ENCODE measurements at places on chromosomes 1 and 21.

DNA sequence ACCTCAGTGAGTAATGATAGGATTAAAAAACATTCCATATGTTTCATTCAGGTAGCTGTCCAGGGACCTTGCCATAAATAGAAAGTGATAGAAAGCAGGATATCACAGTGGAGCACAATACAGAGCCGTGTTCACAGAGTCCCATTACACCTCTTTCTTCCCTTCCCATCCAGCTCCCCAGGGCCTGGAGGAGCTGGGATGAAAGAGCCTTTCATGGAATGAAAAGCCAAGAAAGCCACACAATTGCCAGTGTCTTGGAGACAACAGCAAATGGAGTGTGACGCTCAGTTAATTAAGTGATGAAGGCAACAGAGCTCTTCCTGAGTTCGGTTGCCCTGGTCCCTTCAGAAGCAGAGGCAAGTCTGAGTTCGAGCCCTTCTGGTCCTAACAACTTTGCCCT lies 387.3 kb upstream of the PLXNA2 start:
- no peak for DNase-seq

DNA sequence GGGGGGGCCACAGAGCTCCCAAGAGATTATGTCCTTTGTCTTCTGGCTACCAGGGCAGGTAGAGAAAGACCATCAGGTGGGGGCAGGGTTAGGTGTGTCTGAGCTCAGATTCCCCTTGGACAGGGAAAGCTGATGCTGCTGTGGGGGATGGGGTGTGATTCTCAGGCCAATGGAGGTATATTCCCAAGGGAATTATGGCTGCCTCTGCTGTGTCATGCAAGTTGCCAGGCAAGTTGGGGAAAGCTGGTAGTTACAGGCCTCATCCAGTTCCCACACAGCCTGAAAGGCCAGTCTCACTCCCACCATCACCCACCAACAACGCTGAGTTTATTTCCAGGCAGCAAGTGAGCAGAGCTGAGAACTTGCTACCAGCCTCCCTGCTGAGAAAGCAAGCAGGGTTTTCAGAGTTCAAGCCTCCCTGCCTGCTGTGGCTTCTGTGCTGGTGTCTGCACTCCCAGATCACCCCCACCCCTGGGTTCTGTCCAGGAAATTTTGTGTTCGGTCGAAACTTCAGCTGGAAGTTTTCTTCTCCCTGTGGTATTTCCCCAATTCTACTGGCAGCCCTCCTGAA lies 21.3 kb downstream of the IFI16 start:
- DNase-seq, result no peak

- no peak for DNase-seq
These were observed 101.3 kb downstream of the PRRX1 start for GRCh38 chr1:170765279-170765678.

DNA sequence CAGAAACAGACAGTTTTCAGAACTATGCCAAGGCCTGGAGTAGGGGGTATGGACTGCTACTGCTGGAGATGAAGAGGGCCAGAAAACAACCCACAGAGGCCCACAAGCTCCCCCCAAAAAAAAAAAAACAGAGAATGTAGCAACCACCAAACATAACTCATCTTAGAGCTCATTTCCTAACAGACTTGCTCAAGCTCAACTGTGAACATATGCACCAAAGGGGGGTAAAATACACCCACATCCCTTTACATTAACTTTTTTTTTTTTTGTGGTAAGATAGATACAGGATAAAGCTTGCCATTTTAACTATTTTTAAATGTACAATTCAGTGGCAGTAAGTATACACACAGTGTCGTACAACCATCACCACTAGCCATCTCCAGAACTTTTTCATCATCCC lies 36.0 kb downstream of the SEC16B start:
- DNase-seq, result no peak

- no peak for DNase-seq
These were observed 447.1 kb downstream of the PTPRU start for GRCh38 chr1:29683472-29683871.

DNA sequence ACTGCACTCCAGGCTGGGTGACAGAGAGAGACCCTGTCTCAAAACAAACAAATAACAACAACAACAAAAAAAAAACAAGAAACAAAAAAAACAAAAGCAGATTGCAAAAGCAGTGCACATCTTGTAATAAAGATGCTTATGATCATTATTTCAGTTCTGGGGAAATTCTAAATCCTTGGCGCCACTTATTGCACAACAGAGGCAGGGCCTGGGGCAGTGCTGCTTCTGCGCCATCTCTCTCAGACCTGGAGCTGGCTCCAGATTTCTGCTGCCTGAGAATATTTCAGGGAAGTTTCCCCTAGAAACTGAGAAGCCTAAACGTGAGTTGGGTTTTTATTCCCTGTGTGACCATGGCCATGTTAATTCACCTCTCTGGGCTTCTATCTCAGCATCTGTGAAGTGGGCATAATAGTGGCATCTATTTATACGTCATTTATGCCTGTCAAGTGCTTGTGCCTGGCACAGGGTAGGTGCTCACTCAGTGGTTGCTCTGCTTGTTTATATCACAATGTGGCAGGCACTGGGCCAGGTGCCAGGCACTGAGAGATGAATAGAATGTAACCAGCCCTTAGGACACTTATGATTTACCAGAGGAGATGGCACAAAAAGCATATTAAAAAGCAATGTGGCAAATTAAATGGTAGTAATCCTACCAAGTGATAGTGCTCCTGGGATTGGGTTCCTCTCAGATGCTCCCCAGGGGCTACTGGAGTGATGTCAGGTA lies 67.9 kb downstream of the MDM4 start:
- DNase-seq, result peak; percentile 61

DNA sequence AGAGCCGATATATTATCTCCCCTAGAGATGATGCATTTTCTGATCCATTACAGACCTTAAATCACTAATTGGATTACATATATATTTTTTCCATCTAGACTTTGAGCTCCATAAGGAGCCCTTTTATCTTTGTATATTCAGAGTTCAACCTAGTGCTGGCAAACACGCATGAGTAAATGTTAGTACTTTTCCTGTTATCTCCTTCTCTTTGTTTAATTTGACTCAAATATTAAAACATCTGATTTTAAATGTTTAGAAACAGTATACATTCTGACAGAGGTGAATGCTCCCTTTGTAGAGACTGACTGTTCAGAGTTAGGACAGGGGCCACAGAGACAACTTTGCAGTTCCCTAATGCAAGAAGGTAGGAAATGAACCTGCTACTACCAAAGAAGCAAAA lies 37.1 kb downstream of the EIF2B3 start:
- no peak for DNase-seq

DNA sequence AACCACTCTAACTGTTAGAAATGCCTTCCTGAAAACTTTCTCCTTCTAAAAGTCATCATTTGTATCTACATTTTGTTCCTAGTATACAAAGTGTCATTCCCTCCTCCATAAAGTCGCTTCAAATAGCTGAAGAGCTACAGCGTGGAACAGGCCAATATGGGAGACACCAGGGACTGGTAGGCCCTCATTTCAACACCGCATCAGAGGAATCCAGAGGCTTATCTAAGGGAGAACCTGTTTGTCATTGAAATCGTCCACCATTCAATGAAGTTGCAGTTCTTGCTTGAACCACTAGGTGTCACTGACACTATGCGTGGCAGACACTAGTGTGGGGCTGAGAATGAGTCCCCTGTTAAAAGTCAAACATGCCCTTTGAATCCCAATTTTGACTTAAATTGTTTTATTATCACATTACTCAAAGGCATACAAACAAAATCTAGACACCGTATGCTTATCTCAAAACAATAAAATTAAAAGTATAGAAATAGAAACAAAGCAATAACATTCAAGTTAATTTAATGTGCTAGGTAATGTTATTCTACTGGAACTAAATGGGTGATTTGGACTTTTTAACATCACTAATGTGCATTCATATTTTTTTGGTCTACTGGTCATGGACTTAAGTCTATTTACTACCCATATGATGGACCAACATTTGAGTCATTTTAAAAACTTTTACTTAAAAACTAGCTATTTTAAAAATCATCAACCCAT lies 182.3 kb downstream of the FCRL5 start:
- no peak for DNase-seq

GRCh38 chr1:75733661-75734060 lies 9.2 kb downstream of the ACADM start:
- DNase-seq, result no peak

DNA sequence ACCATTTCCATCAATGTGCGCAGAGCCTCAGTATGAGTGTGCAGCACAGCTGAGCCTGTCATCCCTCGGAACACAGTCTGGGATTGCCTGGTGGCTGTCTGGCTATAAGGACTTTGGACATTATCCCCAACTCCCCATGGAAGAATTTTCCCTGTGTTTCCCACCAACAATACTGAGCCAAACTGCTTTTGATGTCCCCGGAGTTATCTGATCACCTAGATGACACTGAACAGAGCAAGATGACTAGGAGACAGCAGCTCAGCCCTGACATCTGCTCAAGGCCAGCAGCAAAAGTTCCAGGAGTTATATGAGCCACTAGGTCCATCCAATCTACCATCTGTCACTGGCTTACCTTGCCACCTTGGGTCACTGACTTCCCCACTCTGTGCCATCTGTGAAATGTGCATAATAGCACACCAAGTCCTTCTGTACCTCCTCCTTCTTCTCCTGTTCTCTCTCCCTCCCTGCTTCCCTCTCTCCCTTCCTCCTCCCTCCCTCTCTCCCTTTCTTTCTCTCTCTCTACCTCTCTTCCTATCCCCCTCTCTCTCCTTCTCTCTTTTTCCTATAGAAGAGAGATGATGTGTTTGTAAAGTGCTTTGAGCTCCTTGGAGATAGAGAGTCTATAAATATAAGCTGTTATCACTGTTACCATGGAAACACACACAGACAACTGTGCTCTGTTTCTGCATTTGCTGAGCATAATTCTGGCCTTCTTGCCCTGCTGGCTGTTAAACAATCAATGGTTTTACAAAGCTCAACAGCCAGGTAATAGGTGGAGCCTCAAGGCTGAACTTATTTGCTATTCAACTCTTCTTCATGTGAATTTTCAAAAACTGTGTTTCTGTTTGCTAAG lies 19.7 kb upstream of the ATP1B1 start:
- DNase-seq, result no peak

GRCh38 chr1:37606481-37607263 lies 10.9 kb upstream of the GNL2 start:
- no peak for DNase-seq

DNA sequence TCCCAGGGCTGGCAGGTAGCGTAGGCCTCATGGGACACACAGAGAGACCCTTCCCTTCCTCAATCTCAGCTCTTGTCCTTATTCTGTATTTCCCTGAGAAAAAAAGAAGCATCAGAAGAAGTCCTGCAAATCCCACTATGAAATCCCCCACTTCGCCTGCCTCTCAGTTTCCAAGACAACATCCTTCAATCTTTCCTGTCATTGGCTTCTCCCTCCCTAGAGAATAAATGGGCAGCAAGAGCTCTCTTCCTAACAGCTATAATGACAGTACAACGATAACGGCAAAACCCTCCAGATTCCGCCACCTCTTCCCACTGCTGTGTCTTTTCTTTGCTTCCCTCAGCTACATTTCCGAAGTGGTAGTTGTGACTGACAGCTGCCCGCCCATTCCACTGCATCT lies 41.6 kb upstream of the NTPCR start:
- DNase-seq, result no peak

- DNase-seq, result no peak
These were observed 3.2 kb downstream of the FCRL2 start for GRCh38 chr1:157773493-157774350.

DNA sequence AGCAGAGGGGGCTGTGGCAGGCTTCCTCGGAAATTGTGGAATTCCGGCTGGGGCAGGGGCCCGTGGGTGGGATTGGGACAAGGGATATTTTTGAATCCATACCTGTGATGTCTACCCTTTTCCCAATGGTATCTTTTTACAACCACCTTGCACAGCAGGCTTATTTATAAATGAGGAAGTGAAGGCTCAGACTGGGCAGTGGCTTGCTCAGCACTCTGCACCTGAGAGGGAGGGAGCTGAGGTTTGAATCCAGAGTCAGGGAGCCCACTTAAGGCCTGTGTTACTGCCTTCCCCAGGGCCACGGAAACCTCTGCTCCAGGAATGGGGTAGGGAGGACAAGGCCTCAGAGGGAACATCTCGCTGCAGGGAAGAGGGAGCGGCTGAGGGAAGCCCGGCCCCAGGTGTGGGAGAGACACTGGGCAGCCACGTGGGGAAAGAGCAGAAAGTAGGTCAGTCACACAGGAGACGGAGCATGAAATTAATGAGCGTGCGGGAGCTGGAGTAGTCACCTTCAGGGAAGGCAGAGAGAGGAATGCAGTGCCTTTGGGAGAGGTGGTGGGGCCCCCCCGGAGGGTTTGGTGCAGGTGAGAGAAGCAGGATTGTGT lies 35.4 kb upstream of the SCMH1 start:
- DNase-seq, result no peak

- DNase-seq, result no peak
These were observed 28.8 kb upstream of the SLC26A9 start for GRCh38 chr1:205972081-205972480.

- no peak for DNase-seq
These were observed 9.3 kb downstream of the SLAMF7 start for GRCh38 chr1:160748181-160748877.

- no peak for DNase-seq
These were observed 2.5 kb downstream of the UBASH3A start for GRCh38 chr21:42406201-42406621.

DNA sequence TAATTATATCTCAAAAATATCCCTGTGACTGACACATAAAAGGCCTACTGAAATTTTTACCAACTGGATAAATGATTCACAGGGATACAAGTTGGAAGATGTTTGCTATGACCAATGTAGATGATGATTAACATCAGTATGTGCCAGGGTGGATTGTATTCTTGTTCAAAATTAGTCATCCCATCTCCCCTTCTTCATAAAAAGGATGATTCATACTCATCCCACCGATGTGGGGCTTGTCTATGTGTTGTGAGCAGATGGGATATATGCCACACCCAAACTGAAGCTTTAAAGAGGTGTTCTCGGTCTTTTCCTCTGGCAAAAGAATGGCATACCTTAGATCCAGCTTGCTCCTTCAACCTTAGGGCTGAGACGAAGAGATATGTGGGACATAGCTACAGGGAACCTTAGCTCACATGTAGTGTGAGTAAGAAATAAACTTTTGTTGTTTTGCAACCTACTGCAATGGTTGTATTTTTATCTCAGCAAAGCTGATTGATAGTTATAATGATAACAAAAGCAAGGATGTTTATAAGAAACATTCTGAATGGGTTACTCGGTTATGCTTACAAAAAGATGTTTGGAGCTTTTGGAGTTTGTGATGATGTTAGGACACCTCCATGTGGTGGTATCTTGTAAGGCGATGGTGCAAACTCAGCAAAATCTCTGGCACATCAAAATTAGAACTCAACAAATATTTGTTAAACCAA lies 29.4 kb downstream of the SPATA17 start:
- no peak for DNase-seq

- no peak for DNase-seq
These were observed 160.5 kb downstream of the CASZ1 start for GRCh38 chr1:10635992-10636391.

DNA sequence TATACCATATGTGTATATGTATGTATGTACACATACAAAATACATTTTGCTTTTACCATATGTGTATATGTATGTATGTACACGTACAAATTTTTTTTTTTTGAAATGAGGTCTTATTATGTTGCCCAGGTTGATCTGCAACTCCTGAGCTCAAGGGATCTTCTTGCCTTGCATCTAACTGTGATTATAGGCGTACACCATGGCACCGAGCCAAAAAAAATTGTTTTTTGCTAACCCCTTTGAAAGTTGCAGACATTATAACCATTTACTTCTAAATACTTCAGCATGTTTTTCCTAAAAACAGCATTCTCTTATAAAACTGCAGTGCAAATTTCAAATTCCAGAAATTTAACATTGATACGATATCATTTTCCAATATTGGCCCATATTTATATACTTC lies 147.0 kb downstream of the POU2F1 start:
- DNase-seq, result no peak
